Smooth muscle cell of the coronary artery (primary cell): ENCODE measurements at places on chromosomes 13 and 19. TPM values are rescaled to one million over a fixed set of nuclear protein-coding genes. Genes with fewer than 3 reads are reported as not detected.

Gene SLC15A1
- not detected in 2 replicates for total RNA-seq

Gene WDR88
- not detected in 2 replicates for total RNA-seq

Gene MBD3L2
- total RNA-seq: not detected in 2 replicates

Gene CAMSAP3
- total RNA-seq: under 0.01 TPM in 1 of 2 replicates, not detected in the other

Gene HIPK4
- total RNA-seq: under 0.01 and 0.08 TPM in 2 replicates

Gene FARP1
- 13.8 and 25.9 TPM in 2 replicates for total RNA-seq

Gene MAMSTR
- total RNA-seq: 0.12 and 0.30 TPM in 2 replicates

Gene ZNF792
- 4.8 TPM in 2 replicates for total RNA-seq

Gene SPRED3
- total RNA-seq: 1.4 and 3.6 TPM in 2 replicates

Gene PGPEP1
- total RNA-seq: 37.3 and 90.9 TPM in 2 replicates
